ENCODE measurements at places on chromosomes 3 and 15.

GRCh38 chr15:89221543-89221942 is at the start of gene RLBP1:
TSS of gene RLBP1 (minus strand) at chr15:89221579. CDS start at chr15:89218975, 2,604 bp downstream.
- no peak for DNase-seq

GRCh38 chr15:92810418-92811138 is 89.5 kb upstream of the CHD2 start:
- DNase-seq, result no peak

- DNase-seq, result no peak
Measured at GRCh38 chr3:111751961-111752360, 107.1 kb upstream of the PHLDB2 start.

- no peak for DNase-seq
Measured at GRCh38 chr15:83571820-83572707, 81.9 kb upstream of the ADAMTSL3 start.

GRCh38 chr3:97822359-97822775 is 556 bp downstream of the CRYBG3 start:
- no peak for DNase-seq
